Activated B cell treated with CpG ODN at 0.5 μM for 24 hours (primary cell): ENCODE measurements at places on chromosomes 5 and 9.

DNA sequence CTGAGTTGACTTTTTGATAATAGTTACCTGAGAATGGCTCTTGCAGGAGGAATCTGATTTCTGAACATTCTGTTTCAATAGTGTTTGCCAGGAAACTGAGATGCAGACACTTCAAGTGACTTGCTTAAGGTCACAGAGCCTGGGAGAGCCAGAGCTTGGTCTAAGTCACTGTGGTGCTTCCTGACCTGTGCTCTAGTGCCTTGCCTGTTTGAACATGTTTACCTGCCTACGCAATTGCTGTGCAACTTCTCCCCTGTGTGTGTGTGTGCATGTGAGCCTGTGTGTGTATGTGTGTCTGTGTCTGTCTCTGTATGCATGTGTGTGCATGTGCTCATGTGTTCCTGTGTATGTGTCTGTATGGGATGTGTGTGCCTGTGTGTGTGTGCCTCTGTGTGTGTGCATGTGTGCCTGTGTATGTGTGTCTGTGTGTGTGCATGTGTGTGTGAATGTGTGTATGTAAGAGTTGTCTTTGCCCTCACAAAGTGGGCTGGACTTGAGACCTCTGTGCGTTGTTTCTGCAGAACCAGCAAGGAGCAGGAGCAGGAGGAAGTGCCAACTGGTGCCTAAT lies 185.8 kb downstream of the GADD45G start:
- no peaks in the 10 kb centered on the region for H3K36me3 ChIP-seq
- DNase-seq = no peak

DNA sequence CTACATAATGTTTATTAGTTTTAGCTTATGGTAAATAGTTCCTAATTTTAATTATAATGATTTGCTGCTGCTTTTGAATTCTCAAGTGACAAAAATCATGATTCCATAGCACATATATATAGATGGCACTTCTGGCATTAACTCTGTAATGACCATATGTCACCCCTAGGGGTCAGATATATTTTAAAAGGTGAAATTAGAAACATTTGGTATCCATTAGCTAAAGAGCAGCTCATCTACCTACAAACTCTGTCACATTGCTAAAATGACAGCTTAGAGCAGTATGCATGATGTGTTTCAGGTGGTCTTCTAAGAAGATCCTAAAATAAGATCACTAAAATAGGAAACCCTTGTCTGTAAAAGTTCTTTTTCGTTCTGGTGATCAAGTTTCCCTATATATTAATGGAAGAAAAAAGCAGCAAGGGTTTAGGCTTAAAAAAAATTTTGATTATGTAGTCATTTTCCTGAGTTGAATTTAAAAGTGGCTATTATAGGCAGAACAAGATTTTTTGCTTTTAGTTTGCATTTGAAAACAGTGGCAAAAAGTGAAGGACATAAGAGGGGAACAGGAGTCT lies 157.7 kb upstream of the POU5F2 start:
- no peaks in the 10 kb centered on the region for H3K4me1 ChIP-seq
- no peak overlapping the region for H3K27ac ChIP-seq
- no peaks in the 10 kb centered on the region for H3K27me3 ChIP-seq
- no peak overlapping the region for H3K4me3 ChIP-seq
- peaks cover 11% of the 10 kb centered on the region for H3K36me3 ChIP-seq
- no peak for DNase-seq

DNA sequence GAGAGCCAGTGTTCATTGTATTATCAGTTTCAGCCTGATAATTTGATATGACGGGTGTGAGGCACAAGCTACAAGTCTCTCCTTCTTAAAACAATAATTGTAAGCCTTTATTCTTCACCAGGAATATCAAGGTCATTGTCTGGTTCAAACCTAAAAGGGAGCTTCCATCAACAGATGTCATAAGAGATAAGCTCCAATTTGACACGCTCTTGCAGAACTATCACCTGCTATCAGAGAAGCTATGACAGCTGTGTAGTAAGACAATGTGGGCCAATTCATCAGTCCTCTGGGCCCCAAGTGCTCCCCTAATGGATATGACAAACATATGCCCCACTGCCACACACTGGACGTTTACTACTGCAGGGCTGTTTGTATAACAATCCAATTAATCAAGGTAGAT lies 1010.2 kb upstream of the DMAC1 start:
- no peak for DNase-seq
- H3K27ac ChIP-seq = no peak overlapping the region
- no peaks in the 10 kb centered on the region for H3K27me3 ChIP-seq
- no peaks in the 10 kb centered on the region for H3K4me1 ChIP-seq
- no peaks in the 10 kb centered on the region for H3K36me3 ChIP-seq

- no peaks in the 10 kb centered on the region for H3K4me1 ChIP-seq
- DNase-seq = no peak
- no peak overlapping the region for H3K4me3 ChIP-seq
- H3K27me3 ChIP-seq = no peaks in the 10 kb centered on the region
Observed at GRCh38 chr5:54066433-54066832, 243.9 kb downstream of the ARL15 start.

- H3K36me3 ChIP-seq = no peaks in the 10 kb centered on the region
- H3K4me3 ChIP-seq = no peak overlapping the region
Observed at GRCh38 chr9:38652486-38652885, 32.1 kb upstream of the ANKRD18A start.

DNA sequence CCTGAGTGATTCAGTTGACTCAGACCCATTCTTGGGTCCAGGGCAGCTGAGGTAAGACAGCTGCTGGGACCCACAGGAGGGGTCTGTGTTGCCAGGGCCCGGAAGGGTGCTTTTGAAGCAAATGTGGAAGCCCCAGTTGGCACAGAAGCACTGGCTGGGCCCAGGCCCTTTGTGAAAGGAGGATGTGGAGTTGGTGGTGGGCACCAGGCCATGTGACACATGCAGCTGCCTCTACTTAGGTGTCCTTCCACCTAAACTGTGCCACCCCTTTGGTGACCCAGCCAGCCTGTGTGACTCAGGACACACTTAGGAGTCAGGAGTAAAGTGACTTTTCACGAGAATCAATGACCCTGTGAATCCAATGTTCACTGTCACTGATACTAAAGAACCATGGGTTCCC lies 114.3 kb upstream of the SLC25A48 start:
- DNase-seq = no peak
- H3K4me1 ChIP-seq = no peaks in the 10 kb centered on the region
- H3K27me3 ChIP-seq = peaks cover 1% of the 10 kb centered on the region

DNA sequence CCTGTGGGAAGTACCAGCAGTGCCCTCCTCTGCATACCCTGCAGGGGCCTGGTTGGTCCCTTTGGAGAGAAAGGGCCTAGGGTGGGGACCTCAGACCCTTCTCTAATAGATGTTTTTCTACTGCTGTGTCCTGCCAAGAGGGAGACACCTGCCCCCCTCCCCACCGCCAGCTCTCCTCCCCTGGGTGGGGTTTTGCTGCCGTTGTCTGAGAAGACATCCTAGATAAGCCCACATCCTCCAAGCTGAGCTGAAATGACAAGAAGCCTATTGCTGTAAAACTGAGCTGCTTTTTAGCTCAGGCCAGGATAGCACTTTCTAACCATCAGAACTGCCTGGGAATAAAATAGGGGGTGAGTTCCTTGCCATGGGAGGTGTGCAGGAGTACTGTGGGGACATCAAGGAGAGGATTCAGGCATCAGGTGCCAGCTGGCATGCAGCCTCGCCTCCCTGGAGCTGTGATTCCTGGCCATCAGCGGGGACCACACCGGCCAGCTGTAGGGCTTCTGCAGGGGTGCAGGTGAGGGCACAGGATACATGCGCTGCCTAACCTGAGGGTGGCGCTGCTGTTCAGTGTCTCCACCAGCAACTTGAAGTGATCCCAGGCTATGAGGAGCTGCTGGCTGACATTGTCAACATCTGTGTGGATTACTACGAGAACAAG lies 37.9 kb downstream of the CYFIP2 start:
- H3K4me3 ChIP-seq = no peak overlapping the region
- H3K27ac ChIP-seq = peak overlapping the region; percentile 46
- no peak for DNase-seq
- H3K4me1 ChIP-seq = peaks cover 31% of the 10 kb centered on the region
- no peaks in the 10 kb centered on the region for H3K27me3 ChIP-seq

DNA sequence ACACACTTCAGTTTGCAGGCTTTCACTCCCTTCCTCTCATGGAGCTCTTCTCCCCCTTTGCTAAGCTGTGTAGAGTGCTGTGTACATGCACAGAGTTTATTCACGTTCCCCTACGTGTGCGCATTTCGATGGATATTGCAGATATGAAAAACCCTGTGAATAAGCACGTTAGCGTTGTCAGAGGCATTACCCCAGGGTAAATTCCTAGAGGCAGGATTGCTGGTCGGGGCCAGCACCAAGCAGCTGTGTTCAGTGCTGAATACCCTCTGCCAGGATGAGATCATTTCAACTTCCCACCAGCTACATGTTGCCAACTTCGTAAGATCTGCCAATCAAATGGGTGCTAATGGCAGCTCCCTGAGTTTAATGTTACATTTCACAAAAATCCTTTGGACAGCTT lies 172.3 kb upstream of the PPP1R26 start:
- no peaks in the 10 kb centered on the region for H3K36me3 ChIP-seq
- no peak overlapping the region for H3K27ac ChIP-seq
- peaks cover 22% of the 10 kb centered on the region for H3K27me3 ChIP-seq

DNA sequence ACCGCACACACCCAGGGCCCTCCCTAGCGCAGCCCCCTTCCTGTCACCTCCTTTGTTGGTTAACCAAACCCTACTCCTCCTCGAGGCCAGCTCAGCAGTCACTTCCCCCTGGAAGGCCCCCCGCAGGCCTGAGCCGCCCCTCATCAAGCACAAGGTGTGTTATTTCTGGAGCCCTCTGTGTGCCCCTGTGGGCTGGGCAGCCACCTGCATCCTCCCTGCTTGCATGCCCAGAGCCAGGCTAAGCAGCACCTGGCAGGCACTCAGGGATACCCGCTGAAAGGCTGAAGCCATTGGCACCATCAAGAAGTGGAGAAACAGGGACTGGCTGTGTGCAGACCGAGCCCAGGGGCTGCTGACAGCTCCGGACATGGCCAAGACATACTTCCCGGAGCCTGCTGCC lies 121.8 kb downstream of the ZNF354C start:
- no peaks in the 10 kb centered on the region for H3K4me1 ChIP-seq
- H3K27me3 ChIP-seq = peaks cover 17% of the 10 kb centered on the region
- H3K4me3 ChIP-seq = no peak overlapping the region
- DNase-seq = no peak
- no peaks in the 10 kb centered on the region for H3K36me3 ChIP-seq

GRCh38 chr5:21823588-21823987 lies 1029.6 kb downstream of the CDH12 start:
- no peaks in the 10 kb centered on the region for H3K36me3 ChIP-seq
- H3K4me3 ChIP-seq = no peak overlapping the region
- no peaks in the 10 kb centered on the region for H3K4me1 ChIP-seq
- H3K27me3 ChIP-seq = no peaks in the 10 kb centered on the region
- DNase-seq = no peak
- H3K27ac ChIP-seq = no peak overlapping the region

DNA sequence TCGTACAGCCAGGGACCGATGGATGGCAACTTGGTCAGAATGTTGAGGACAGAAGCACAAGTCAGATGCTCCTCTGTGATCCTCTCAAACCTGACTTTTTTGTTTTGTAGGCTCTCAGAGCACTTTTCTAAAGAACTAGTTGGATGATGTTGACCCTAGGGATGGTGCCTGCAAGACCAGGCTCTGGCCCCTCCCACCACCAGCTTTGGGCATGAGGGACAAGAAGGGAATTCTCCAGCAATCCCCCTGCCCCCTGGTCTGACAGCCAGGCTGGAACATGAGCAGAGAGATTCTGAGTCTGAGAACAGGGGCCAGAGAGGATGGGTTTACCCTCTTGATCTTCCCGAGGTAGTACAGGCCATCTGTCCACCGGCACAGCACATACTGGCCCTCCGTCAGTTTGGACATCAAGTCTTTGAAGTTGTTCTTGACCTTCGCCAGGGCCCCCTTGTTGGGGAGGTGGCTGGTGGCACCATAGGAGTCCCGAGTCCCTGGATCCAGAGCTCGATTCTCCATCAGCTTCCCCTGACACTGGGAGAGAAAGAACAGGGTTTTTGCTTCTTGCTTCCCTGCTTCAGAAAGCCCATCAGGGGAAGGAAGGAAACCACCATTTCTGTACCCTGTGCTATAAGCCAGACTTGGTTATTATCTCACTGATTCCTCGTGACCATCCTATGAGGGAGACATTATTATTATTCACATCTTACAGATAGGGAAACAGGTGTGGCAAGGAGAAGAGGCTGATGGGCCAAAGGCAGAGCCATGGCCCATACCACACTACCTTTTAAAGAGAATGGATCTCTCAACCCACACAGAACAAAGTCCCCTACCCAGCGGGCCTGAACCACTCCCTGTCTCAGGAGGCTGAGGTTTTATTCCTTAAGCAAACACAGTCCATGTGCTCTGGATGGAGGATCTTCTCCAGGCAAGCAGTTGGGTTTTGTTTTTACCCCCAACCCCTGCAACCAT lies 2.5 kb downstream of the PHF19 start:
- H3K4me1 ChIP-seq = peaks cover 54% of the 10 kb centered on the region
- H3K27me3 ChIP-seq = no peaks in the 10 kb centered on the region
- peaks cover 18% of the 10 kb centered on the region for H3K36me3 ChIP-seq
- peak overlapping the region; percentile 80 for H3K27ac ChIP-seq
- H3K4me3 ChIP-seq = no peak overlapping the region
